HCT116 (cell line): ENCODE measurements at places on chromosomes 2 and 18.

DNA sequence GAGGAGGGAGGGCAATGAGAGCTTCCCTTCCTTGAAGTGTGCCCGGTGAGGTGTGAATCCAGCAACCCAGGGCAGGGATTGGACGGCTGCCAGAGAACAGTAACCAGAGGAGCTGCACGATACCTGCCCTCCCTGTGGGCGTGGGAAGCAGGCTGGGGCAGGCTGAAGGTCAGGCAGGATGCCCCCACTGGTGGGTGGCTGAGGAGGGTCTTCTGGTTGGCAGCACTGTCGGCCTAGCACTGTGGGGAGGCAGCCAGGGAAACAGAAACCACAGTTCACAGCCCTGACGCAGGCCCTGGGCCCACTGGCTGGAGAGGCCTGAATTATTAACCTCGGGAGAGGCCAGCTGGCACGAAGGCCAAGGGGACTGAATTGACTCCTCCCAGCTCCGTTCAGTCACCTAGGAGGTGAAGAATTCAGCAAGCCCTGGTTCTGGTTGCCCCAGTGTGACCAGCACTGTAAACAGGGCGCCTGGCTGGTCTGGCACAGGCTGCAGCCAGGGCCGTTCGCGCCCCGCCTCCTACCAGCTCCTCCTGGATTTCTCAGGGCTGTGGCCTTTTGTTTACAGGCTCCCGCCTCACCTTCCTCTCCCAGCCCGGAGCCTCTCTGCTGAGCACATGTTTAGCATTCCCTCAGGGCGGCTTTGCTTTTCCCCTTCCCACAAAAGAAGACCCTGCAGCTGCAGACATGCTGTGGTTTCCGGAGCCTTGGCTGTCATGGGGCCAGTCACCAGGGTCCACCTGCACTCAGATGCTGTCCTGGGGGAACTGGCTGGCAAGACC is 97.8 kb downstream of the B3GNT2 start:
- peaks cover 22% of the 10 kb centered on the region for H3K4me1 ChIP-seq
- no peak for DNase-seq
- no peaks in the 10 kb centered on the region for H3K36me3 ChIP-seq

DNA sequence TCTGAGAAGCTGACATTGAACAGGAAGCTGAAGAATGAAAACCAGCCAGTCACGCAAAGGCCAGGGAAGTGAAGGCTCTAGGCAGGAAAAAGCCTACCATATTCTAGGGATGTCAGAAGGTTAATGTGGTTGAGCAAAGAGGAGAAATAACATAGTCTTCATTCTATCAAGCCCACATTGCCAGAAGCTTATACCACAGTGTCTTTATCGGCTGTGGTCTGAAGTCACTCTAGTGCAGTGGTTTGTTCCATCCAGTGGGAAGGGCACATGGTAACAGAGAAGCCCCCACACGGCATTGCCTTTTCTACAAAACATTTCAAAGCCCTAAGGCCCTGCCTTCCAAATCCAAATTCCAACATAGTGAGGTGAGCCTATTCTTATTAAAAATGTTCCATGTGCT is 311.3 kb downstream of the TNS1 start:
- no peak for DNase-seq
- no peak overlapping the region for H3K27ac ChIP-seq
- H3K27me3 ChIP-seq: peaks cover 8% of the 10 kb centered on the region
- no peak overlapping the region for H3K4me3 ChIP-seq
- no peaks in the 10 kb centered on the region for H3K36me3 ChIP-seq

- no peak overlapping the region for H3K4me3 ChIP-seq
- H3K36me3 ChIP-seq: no peaks in the 10 kb centered on the region
- no peaks in the 10 kb centered on the region for H3K27me3 ChIP-seq
Observed at GRCh38 chr2:45626387-45627221, 15.5 kb upstream of the SRBD1 start.

DNA sequence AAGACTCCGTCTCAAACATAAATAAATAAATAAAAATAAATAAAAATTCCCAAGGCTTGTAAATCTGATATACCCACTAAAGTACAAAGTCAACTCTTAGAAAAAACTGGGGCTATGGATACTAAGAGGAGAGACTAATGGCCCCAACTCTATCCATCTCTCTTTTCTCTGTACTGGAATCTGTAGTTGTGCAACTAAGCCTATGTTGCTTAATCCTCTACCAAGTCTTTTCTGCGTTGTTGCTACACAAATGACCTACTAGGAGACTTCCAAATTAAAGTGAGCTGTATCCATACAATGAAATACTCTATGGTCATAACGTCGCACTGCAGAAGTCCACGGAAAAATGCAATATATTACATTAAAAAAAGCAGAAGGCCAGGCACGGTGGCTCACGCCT is 8.1 kb downstream of the MRPS5 start:
- no peak overlapping the region for H3K27ac ChIP-seq
- H3K4me3 ChIP-seq: no peak overlapping the region
- H3K36me3 ChIP-seq: peaks cover 50% of the 10 kb centered on the region
- no peaks in the 10 kb centered on the region for H3K4me1 ChIP-seq
- no peak for DNase-seq
